ENCODE measurements at places on chromosomes 11 and 22.

GRCh38 chr22:27829620-27830019 is 28.1 kb upstream of the MN1 start:
- no peak for DNase-seq

DNA sequence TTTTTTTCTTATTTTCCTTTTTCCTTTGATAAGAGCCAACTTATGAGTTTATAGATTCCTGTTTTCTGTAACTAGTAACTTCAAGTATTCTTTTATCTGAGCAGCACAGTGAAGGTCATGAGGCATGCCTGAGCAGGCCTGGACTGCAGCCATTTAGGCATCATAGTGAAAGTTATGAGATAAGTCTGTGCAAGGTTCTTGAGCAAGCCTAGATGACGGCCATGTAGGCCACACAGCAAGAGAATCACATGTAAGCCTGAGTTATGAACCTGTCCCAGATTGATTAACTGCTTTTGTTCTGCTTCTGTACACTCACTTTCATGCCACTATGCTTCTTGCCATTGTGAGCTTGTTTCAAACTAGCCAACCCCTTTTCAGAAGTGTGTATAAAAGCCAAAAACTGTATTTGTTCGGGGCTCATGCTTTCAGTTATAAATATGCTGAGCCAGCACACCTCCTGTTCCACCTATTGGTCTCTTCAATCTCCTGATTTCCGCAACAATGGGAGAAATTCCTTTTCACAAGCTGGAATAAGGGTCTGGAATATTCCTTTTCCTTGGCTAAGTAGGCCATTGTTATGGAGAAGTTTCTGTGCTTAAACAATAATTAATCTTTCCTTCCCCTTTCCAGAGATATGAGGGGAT is 745.7 kb downstream of the FAM181B start:
- no peak for DNase-seq

DNA sequence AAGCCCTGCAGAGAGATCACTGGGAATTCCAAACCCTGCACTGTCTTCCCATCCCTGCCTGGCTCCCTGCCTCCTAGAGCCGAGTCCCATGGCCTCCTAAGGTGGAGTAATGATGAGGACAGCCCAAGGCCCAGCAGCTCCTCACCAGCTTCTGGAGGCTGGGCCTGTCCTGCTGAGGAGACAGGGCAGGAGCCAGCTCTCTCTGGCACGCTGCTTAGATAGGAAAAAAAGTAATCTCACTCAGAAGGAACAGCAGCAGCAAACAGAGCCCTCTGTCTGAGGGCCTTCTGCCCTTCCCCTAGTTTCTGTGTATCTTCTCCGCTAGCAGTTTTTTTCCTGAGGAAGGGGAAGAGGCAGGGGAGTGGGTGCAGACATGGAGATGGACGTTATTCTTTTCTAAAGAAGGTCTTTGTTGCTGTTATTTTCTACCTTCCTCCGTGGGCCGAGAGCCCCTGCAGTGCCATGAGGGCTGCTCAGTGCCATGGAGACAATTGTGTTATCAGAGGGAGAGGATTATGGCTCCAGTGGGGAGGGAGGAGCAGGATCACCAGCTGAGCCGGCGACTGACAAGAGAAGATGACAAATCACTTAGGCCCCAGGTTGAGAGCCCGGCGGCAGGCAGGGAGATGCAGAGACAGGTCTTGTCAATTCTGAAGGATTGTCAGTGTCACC is 315.3 kb downstream of the BUD13 start:
- DNase-seq, result no peak

- no peak for DNase-seq
Observed at GRCh38 chr22:22348127-22348814, 103.7 kb downstream of the VPREB1 start.

DNA sequence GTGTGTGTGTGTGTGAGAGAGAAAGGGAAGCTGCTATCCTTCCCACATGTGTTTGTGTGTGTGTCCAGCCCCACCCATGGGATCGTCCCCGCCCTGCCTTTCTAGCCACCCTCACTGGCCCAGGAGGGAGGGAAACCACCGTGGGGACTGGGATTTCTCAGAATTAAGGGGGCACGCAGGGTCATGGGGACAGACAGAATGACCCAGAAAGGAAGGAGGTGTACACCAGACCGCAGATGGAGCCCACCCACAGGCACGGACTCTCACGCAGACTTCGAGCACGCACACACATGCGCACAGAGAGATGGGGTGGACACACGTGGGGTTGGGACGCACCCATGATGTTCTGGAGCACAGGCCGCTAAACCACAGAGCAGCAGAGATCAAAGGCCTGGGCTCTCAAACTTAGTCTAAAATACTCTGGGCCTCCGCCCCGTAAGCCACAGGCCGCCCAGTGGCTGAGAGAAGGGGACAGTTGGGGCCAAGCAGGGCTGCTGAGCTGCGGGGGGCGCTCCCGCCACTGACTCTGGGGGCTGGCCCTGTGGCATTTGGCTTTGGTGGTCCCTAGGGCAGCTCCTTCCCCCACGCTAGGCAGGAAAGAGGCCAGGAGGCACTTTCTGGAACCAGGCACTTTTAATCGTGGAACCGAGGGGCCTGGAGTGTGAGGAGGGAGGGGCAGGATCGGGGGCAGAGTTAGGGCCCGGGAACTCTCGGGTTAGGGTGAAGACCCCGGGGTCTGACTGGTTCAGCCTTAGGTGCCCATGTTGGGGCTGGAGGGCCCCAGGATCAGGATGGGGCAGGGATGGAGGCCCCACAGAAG is 1.5 kb downstream of the IFITM5 start:
- no peak for DNase-seq

All from activated T-cell treated with anti-CD3 and anti-CD28 coated beads, Interleukin-2, amount 50 U/mL, for 72 hours (primary cell).